Erythroblast (primary cell): ENCODE measurements at places on chromosomes 5 and 9.

- no peak for DNase-seq
Observed at GRCh38 chr5:86689103-86689729, 71.5 kb downstream of the COX7C start.

DNA sequence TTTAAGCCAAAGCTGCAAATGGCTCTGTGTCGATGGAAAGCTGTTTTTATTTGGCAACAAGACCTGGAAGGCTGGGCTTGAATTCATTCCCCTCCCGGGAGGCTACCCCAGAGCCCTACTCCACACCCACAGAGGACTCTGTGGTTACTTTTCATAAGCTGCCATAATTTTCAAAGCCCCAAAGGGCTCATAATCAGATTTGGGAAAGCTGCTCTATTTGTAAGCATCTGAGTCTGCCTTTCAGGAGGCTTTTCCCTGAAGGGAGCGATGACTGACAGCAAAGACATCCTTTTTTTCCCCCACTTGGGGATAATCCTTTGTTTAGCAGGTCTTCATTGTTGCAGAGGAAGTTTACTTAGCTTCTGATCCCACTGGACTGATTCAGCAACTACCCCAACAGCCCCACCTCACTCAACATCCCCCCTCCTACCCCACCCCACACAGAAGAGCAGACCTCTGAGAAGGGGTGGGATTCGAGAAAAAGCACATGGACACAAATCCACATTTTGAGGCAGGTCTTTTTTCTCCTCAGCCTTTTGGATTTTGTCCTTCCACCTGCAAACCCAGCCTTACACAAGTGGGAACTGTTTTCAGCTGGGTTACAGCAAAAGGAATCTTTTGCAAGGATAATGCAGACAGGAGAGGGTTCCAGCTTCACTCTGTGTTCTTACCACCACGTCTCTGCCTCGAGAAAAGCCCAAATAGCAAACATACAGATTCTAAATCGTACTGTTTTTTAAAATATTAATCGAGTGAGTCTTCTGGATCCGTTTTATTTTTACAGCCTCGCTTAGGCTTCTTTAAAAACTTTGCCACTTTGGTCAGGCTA is 244.4 kb upstream of the TUT7 start:
- no peak for DNase-seq

DNA sequence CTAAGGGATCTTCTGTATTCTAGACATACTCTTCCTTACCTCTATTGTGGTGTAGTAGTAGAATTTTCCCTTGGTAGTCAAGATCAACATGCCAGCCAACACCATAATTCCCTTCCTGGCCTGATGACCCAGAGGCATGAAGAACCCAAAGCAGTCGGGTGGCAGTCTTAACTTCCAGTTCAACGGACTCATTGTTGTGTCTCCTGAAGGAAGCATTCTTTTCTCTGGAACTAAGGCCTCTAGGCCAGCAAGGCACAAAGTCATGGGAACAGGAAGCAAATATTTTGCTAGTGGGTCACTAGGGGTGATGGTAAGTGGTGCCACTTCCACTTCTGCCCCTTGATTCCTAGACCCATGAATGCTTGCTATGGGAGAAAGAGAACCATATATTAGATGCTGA is 55.2 kb upstream of the DAPK1 start:
- no peak for DNase-seq

GRCh38 chr5:74042959-74043358 is 417.0 kb downstream of the ARHGEF28 start:
- no peak for DNase-seq

GRCh38 chr5:133741818-133742355 is 129.5 kb upstream of the FSTL4 start:
- no peak for DNase-seq

GRCh38 chr5:56692359-56693219 is 122.8 kb upstream of the MAP3K1 start:
- DNase-seq, result no peak

DNA sequence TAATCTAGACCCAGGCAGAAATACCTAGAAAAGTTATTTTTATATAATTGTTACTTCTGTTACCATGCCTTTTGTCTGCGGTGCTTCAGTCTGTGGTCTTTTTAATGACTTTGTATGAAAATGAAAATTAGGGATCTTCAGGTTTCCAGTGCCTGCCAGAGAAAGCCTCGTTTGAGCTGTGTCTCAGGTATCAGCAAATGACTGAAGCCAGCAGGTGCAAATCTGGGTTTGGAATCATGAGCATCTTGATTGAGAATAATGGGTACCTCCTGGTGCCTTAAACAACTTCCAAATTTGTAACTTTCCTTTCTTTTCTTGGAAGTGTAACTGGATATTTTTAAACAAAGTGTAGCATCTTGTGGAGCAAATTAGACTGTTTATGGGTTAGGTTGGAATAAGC is 4.3 kb downstream of the ZBTB34 start:
- DNase-seq, result no peak

- DNase-seq, result no peak
Observed at GRCh38 chr9:36870960-36871359, 163.1 kb downstream of the PAX5 start.

- DNase-seq, result no peak
Observed at GRCh38 chr5:36481454-36482120, 124.8 kb upstream of the SLC1A3 start.
